AG09309 (cell line): ENCODE measurements at places on chromosomes 16 and 17.

- no peak for DNase-seq
These were observed 81.3 kb downstream of the ADCY9 start for GRCh38 chr16:4034963-4035362.

- no peak for DNase-seq
These were observed 23.0 kb upstream of the CAPNS2 start for GRCh38 chr16:55543472-55543871.

GRCh38 chr16:23334950-23335349, 32.8 kb downstream of the SCNN1B start:
- no peak for DNase-seq

GRCh38 chr16:27232061-27232900, 29.0 kb downstream of the KDM8 start:
- no peak for DNase-seq

GRCh38 chr17:15659663-15660062, 24.4 kb downstream of the TRIM16 start:
- no peak for DNase-seq

DNA sequence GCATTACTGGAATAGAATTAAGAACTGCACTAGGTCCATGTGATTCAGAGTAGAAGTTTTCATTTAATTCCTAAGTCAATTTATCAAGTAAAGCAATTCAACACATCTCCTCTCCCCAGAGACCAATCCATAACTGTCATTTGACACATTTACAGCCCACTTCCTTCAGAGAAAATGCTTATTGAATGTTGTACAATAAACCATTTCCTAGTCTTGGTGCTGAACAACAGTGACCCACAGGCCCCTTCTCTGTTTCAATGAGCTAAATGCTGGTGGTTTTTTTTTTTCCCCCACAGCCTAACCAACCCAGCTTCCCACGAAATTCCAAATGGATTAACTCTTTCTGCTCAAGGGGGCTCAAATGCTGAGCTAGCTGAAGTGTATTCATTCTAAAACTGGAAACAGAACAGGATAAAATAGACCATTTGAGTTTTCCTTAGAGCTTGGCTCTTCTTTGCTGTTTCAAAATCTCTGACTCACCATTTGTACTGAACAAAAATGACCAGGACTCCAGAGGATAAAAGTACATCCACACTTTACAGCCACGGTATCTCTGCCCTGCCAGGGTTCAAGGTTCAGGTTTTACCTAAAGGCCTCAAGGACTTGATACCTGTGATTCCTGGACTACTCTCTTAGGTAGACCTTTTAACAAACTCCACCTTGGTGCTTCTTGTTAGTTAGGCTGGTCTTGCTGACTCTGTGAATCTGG, 62.3 kb downstream of the TMEM100 start:
- no peak for DNase-seq

DNA sequence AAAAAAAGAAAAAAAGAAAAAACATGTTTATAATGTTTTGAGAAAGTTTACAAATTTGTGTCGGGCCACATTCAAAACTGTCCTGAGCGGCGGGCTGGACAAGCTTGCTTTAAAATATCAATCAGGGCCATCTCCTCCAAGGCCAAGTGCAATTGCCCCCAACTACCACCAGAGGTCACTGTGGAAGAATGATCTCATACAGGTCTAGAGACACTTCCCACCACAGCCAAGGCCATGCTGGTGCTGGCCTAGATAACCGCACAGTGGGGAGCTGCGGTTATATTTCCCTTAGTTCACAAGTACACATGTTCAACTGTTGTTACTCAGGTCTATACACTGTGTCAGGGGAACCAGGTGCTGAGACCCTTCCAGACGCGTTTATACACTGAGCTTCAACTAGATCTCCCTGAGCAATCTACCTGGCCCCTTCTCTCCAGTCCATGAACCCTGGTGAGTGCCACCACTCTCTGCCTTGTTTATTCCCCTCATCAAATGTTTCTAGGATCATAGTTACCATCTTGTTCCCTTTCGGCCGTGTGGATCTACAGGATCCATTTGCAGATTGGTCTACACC, 83.8 kb upstream of the CCL2 start:
- peak; percentile 8 for DNase-seq
